Anterior cingulate cortex (tissue), 58 donors: ENCODE measurements at places on chromosomes 5 and 9.

DNA sequence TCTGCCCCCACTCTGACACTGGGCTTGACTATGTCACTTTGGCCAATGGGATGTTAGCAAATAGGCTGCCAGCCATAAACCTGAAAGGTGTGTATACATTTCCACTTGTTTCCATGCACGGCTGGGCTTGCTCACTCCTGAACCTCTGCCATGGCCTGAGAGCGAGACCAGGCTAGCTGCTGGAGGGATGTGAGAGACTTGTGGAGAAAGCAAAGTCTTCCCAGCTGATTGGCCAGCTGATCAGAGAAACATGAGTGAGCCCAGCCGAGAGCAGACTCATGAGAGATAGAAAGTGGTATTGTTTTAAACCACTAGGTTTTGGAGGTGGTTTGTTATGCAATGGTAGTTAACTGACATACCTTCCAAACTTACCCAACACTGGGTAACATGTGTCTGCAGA lies 13.9 kb downstream of the FAM193B start:
- DNase-seq = no peak

DNA sequence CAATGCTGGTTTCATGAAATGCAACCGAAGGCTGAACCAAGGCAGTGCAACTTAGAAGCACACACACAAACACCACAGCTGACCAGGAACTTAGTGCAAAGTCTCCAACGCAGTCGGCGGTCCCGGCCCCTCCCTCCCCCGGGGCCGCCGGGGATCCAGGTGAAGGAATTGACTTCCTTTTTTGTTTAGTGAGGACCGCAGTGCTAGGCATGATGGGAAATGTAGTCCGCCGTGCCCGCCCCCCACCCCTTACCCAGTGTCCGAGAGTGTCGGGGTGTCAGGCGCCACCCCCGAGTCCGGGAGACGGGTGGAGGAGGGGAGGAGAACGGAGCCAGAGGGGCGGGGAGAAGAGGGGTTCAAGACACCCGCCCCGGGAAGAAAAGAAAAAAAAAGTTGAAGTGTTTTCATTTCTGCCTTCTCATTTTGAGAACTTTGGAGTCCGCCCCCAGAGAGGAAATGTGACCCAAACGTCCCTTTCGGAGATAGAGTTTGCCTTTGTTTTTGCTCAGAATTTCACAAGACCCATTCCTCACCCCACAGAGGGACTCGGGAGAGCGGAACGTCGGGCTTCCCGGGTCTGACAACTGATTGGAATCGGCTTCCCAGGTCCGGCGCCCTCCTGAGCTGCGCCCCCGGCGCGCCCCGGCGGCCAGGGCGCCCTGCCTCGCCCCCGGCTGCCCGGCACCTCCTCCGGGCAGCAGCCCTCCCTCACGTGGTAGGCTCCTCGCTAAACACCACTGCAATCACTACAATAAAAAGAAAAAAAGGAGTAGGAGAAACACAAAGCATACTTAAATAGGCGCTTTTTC lies 2.0 kb downstream of the IER5L start:
- peak; percentile 68 for DNase-seq

DNA sequence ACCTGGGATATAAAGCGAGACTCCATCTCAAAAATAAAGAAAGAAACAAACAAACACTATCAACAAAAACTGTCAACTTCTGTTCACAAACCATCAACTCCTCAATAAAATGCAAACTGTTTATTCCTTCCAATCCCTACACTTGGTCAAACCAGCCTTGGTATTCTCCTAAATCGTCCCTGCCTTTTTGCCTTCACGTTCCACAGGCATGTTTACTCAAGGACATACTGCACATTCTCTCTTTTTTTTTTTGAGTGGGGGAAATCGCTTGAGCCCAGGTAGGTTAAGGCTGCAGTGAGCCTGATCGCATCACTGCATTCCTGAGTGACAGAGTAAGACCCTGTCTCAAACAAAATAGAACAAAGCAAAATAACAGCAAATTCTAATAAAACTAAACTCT lies 13.0 kb downstream of the UBAP2 start:
- DNase-seq = no peak

DNA sequence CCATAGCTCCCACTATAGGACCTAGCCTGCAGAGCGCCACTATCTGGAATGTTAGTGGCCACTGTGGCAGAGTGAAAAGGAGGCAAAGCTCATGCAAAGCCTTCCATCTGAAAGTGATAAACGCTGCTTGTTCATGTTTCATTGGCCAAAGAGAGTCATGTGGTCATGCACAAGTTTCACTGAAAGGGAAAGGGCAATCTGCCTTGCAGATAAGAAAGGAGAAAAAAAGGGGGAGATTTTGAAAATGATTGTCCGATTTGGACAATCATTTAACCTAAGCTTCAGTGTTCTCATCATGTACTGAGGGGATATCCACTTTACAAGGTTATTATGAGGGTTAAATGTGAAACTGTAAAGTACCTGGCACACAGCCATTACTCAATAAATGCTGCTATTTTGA lies 9.0 kb upstream of the MOB3B start:
- no peak for DNase-seq

DNA sequence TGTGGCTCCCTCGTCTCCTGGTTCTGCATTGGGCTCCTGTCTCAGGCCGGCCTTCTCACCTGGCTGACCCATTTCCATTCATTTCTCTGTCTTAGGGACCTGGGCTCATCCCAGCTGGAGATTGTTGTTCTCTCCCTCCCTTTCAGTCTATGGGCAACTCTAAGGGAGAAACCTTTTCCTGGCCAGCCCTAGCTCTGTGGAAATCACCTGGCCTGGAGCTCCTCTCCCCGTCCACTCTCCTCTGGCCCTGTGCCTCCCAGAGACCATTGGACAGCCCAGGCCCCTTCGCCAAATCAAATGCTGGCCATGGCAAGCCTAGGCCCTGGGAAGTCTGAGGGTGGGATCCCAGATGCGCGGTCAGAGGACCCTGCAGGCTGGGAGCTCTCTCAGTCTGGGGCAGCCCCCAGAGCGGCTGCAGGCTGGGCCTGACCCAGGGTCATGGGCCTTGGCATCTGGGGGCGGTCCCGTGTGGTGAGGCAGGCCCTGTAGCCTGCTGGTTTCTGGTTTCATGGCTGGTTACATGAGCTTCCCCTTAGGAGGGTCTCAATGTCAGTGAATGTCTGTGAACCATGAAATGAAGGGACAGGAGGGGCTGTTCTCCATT lies 253.5 kb downstream of the AOPEP start:
- no peak for DNase-seq

- no peak for DNase-seq
Measured at GRCh38 chr9:136308006-136308701, 4.3 kb upstream of the CCDC187 start.

GRCh38 chr5:55520117-55520839 lies 14.5 kb downstream of the PLPP1 start:
- no peak for DNase-seq

DNA sequence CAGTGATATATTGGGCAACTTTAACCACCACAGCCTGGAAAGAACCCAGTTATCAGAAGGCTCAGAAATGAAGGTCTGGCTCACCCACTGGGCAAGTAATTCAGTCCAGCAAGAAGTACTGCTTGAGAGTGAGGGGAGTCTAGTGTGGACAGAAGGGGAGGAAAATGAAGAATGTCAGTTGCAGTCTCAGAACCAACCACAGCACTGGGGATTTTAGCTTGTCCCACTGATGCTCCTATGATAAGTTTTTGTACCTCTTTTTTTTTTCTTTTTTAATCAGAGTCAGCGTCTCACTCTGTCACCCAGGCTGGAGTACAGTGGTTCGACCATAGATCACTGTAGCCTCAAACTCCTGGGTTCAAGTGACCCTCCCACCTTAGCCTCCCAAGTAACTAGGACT lies 9.4 kb upstream of the CD72 start:
- DNase-seq = no peak

GRCh38 chr5:77172713-77173328 lies 37.7 kb upstream of the PDE8B start:
- DNase-seq = no peak

- DNase-seq = no peak
Measured at GRCh38 chr5:147437161-147437596, 72.7 kb downstream of the DPYSL3 start.

DNA sequence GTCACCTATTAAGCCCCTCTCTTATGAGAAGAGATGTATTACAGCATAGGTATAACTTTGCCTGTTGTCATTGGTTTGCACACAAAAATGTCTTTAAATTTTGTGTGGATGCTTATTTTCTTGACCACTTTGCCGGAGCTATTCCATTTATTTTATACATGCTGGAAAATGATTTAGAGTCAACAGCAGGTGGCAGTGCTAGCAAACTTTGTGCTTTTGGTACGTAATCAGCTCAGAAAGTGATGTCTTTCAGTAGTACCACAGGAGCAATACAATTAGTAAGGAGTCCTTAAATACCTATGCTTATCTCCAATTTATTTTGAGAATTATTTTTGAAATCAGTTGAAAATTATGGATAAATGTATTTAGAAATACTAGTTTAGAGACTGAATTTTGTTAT lies 19.8 kb upstream of the NUDT12 start:
- DNase-seq = no peak

- DNase-seq = no peak
Measured at GRCh38 chr9:98900725-98901124, 43.0 kb upstream of the COL15A1 start.

GRCh38 chr9:14500705-14501104 lies 186.8 kb upstream of the NFIB start:
- peak; percentile 32 for DNase-seq

- no peak for DNase-seq
Measured at GRCh38 chr9:108882052-108882888, 20.2 kb downstream of the ACTL7A start.

- DNase-seq = no peak
Measured at GRCh38 chr9:20217596-20217995, 404.7 kb downstream of the MLLT3 start.

- no peak for DNase-seq
Measured at GRCh38 chr5:152125661-152126205, 201.1 kb upstream of the GLRA1 start.

DNA sequence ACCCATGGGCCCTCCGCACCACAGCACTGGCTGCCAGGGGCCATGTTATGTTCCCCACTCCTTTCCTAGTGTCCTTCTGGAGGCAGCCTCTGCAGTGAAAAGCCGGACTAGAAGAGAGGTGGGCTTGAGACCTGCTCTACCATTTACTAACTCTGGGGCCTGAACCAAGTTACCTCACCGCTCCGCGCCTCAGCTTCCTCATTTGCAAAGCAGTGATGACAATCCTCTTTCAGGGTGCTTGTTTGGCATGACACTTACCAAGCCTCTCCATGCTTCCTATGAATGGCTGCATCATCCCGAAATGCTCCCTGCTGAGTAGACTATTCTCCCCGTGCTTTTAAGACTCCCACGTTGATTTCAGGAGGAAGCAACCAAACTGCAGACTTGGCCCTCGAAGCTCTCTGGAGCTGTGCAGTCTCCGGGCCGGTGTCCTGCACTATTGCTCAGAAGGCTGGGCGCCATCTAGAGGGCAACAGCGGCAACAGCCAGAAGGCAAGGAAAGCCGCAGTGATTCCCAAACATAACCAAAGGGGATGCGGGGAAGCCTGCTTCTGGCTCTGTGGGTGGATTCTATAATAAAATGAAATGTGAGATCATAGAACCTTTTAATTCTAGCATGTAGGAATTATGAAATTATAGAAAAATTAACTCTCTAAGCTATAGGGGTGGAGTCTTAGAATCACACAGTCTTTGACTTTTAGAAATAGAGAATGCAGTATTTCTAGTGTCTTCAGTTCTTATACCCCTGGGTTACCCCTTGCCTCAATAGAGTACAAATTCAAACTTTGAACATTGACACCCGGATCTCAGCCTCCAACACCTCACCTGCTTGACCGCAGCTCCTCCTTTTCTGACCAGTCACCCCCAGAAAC lies 599.8 kb upstream of the BRINP1 start:
- DNase-seq = peak; percentile 75

- no peak for DNase-seq
Measured at GRCh38 chr9:24832307-24832706, 286.6 kb upstream of the IZUMO3 start.

GRCh38 chr5:14793851-14794250 lies 77.7 kb downstream of the ANKH start:
- no peak for DNase-seq

GRCh38 chr9:95738438-95738837 lies 137.1 kb upstream of the ERCC6L2 start:
- no peak for DNase-seq

- no peak for DNase-seq
Measured at GRCh38 chr5:81225463-81225862, 7.7 kb upstream of the CKMT2 start.

GRCh38 chr5:149766460-149767280 lies 36.6 kb downstream of the PPARGC1B start:
- no peak for DNase-seq

GRCh38 chr5:124650951-124651662 lies 95.3 kb downstream of the ZNF608 start:
- no peak for DNase-seq

DNA sequence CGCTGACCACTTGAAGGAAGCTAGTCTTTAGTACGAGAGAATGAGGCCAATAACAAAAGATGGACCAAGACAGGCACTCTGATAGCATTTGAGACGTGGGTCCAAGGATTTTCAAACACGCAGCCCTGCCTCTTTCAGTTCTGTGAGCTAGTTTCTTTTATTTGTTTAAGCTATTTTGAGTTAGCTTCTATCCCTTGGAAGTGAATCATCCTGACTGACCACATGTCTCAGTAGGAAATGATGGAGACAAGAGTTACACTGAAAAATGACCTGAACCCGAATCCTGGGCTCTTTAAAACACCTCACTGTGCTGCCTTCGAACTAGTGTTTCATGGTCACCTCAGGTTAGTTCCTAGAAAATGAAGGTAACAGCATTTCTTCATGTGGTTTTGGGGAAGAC lies 9.9 kb downstream of the TEK start:
- DNase-seq = no peak

DNA sequence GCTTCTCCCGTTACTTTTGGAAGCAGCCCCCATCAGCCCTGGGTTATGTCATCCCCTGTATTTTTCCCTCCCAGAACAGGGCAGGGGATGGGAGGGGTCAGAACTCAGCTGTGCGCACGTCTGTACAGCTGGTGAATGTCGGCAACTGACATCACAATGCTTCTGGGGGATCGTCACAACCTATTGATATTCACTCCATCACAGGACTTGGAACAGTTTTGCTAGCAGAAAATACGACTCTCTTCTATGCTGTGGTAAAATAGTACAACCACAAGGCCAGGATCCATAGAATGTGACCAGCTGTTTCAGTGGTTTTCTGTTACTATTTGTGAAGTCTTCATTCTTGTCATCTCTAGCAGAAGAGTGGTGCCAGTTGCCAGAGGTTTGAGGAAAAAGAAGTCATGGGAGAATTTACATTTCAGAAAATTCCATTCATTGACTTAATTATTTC lies 77.1 kb upstream of the KLF4 start:
- no peak for DNase-seq
